Transverse colon (tissue), 4 donors: ENCODE measurements at places on chromosomes 13 and 19.

- no peak for DNase-seq
These were observed 552 bp upstream of the GRWD1 start for GRCh38 chr19:48445256-48445605.

DNA sequence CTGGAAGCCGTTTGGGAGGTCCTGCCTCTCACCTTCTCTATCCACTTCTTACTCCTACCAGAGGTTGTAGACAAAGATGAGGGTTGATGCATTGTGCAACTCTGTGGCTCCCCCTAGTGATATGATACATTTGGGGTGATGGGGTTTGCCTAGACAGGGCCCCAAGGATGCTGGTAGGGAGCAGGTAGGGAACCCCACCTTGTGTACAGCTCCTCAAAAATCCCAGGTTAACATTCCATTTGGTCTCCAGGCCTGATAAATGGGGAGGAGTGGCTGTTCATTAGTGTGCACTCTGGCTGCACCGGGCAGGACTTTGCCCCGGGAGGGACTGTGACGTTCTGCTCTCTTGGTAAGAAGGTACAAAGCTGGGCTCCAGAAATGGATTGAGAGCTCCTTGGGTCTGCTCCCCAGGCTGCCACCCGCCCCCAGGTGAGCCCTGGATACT is 19.2 kb downstream of the SIGLEC8 start:
- DNase-seq = no peak

- DNase-seq = no peak
These were observed 2.0 kb downstream of the SLC8A2 start for GRCh38 chr19:47469719-47470118.

DNA sequence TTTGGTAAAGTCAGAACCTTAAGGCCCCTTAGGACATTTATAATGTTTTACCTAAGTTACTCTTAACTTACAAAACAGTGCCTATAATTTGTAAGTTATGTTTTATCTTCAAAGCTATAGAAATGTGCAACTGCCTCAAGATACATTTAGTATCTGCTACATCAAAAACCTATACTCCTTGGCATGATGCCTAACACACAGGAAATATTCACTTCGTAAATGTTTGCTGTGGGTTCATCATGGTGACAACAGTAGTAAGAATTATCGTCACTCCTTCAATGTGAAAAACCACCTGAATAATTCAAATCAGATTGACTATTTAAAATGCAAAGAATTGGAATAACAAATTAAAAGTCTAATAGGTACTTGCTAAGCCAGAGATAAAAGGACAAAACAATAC is 184.1 kb downstream of the DIAPH3 start:
- DNase-seq = no peak

DNA sequence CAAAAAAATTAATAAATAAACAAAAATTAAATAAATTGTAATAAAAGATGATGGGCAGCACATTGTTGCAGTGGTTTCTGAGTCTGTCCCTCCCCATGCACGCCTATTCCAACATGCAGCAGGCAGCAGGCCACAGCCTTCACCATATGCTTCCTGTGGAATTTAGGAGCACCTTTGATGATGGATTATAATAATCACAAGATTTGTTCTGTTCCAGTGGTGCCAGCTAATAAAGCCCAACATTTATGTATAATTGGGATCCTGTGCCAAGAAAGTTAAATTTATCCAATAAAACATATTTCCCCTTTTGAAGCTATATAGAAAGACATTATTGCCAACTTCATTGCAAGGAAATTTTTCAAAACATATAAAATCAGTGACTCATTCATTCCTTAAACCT is 328.6 kb downstream of the FGF14 start:
- DNase-seq = no peak

- no peak for DNase-seq
These were observed 24.5 kb upstream of the SLC7A1 start for GRCh38 chr13:29619995-29620394.

DNA sequence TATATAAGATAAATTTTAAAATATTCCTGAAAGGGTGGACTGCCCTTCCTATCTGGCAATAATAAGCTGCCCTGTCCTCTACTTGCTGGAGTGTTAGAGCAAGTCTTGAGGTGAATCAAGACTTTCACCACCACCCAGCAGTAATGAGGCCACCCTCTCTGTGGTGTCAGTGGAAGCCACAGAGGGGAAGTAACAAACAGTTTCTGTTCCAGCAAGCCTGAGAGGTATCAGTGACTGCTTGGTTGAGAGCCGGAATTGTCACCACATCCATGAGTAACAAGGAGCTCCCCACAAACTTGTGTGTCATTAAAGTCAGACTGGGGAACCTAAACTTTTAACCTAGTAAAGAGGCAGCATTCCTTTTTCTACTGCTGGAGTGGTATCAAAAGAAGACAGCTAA is 532.7 kb upstream of the SPRY2 start:
- no peak for DNase-seq

GRCh38 chr19:50870417-50871089 is 2.7 kb upstream of the KLK2 start:
- no peak for DNase-seq

- DNase-seq = no peak
These were observed 2.8 kb downstream of the TNFSF13B start for GRCh38 chr13:108272333-108272732.

DNA sequence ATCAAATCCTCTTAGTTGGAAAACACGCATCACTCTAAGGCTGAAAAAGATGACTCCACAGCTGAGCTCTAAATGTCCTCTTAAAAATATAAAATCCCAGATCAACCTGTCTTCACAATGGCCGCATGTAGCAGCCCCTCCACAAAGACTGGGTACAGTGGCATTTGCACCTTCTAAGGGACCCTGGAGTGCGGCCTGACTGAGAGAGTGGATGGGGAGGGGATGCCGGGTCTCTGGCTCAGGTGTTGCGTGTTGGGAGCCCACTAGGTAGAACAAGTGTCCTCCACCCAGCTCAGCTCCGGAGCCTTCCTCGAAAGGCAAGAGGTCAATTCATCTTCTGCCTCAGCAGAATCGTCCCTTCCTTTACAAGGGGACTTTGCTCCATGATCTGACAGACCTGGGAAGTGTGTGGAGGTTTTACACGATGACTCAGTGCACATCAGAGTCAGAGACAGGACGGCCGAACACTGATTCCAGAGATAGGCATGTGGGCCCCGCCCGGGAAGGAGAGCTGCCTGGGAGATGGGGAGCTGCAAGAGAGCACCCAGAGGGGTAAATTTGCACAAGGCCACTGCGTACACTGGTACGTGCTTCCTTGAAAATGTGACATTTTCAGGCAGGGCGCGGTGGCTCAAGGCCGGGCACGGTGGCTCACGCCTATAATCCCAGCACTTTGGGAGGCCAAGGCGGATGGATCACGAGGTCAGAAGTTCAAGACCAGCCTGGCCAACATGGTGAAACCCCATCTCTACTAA is 23.5 kb upstream of the SLC15A1 start:
- peak; percentile 82 for DNase-seq

- peak; percentile 55 for DNase-seq
These were observed 2.5 kb downstream of the PCDH8 start for GRCh38 chr13:52845766-52846566.

DNA sequence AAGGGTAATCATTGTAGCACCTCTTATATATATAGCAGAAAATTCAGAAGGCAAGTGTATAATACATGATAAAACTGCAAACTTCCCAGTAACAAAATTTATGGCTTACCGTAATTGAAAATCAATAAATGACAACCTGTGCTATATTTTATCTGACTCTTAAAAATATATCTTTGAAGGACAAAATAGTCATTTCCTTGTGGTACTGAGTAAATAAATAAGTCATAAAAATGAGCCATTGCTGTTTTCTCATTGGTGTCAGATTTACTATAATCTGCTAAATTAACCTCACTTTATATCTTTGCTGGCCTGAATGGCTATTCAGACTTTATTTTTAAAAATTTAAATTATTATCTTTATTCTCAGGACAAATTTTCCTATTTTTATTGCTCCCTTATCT is 1319.1 kb upstream of the SPRY2 start:
- DNase-seq = no peak

DNA sequence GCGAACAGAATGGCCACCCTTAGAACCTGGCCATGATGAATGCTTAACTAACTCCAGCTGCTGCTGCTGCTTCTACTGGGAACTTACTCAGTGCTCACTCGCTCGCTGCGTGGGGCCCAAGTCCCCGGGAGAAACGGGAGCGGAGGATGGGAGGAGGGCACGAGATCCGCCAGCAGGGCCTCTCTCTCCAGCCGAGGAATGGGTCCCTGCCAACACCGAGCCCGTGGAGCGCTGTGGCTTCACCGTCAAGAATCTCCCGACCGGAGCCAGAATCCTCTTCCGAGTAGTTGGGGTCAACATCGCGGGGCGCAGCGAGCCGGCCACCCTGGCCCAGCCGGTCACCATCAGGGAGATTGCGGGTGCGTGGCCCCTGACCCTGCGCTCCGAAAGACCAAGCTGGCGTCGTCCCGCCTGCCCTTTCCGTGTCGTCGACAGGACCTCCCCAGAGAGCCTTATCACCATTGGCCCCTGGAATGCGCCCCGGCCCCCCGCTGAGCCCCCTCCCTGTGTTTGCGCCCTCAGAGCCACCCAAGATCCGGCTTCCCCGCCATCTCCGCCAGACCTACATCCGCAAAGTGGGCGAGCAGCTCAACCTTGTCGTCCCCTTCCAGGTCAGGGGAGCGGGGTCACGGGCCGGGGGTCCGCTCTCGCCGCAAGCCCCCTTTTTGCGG is 17.8 kb upstream of the EMC10 start:
- no peak for DNase-seq

DNA sequence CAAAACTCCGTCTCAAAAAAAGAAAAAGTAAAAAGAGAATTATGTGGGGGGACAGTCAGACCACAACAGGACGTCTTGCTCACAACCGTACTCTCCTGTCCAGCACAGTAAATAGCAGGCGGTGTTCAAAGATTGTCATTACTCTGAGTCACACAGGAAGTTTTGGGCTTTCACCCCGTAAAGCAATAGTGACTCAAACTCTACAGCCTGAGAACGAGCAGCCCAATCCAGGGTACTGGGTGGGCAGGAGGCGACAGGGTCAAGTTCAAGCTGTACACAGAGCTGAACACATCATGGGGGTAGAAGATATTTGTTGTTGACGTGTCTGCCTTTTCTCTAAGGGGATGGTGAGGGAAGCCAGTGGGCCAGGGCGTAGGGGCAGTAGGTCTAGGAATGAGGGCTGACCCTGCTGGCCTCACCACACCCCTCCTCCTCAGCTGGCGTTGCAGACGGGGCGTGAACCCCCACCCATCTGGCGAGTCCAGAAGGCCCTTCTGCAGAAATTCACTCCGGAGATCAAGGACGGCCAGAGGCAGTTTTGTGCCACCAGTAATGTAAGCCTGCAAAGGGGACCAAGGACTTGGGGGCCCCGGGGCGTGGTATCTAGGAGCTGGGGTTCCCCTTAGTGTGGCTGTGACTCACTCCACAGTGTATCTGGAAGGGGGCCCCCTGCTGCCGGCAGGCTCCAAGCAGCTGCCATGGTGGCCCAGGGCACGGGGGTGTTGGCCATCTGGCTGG is 23.3 kb downstream of the PRR12 start:
- DNase-seq = no peak

DNA sequence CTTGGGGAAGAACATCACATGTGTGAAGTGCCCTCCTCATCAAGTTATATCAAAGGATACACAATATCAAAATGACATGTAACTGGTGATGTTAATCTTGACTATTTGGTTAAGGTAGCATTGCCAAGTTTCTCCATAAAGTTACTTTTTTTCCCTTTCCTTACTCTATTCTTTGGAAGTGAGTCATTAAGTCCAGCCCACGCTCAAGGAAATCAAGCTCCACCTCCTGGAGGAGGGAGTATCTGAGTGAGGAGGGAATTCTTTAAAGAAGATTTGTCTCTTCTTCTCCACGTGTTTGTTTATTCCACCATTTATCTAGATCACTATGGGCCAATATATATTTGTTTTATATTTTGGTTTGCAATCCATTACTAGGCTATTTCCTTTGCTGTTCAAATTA is 33.6 kb upstream of the FNDC3A start:
- no peak for DNase-seq

DNA sequence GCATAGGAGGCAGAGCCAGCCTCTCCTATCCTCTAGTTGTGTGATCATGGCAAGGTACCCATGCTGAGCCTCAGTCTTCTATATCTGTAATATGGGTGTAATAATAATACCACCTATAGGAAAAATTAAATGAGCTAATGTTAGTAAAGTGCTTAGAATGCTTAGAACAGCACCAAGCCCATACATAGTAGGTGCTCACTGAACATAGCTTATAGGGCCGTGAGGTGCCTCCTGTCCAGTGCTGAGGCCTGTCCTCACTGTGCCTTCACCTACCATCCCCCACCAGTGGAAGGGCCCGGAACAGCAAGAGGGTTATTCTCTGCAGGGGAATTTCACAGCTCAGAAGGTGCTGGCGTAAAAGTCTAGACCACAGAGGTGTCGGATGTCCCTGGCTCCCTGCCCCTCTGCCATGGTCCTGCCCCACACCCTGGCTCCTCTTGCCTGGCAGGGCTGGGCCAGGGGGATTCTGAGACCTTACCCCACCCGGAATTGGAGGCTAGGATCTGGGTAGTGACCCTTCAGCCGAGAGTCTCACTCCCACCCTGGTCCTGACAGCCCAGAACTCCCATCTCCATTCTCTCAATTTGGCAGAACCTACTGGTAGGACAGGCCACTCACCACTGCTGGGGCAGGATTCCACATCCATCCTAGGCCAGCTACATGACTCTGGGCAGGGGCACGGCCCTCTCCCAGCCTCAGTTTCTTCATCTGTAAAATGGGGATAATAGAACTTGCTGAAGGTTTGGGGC is 2.2 kb upstream of the SCN1B start:
- DNase-seq = no peak

- no peak for DNase-seq
These were observed 6.8 kb upstream of the FRY start for GRCh38 chr13:32024750-32025149.

DNA sequence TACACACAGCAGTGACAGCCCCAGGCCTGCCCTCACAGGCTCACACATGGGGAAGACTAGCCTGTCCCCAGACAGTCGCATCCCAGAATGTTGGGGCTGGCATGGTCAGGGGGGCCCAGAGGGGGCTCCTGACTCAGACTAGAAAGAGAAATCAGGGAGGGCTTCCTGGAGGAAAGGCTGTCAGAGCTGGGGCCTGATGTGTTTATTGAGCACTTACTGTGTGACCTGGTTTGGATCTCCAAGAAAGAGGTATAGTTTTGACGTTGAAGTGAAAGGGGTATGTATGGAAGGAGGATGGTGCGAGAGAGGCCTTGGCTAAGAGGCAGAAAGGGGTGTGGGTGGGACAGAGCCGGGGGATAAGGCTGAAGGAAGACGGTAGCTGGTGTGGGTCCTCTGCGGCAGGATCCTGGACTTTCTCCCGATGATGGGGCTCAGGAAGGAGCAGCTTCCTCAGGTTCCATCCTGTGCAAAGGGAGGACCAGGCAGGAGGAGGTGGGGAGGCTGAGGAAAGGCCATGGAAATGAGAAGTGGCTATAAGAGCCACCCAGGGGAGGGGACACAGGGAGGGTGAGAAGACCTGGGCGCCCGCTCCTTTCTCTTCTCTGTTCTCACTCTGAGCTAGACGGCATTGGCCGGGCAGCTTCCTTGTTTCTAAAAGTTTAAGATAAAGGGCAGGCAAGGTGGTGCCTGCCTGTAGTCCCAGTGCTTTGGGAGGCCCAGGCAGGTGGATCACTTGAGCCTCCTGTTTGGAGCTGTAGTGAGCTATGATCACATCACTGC is 16.1 kb upstream of the BCL3 start:
- DNase-seq = no peak
